ENCODE measurements at places on chromosomes 6 and 20.

DNA sequence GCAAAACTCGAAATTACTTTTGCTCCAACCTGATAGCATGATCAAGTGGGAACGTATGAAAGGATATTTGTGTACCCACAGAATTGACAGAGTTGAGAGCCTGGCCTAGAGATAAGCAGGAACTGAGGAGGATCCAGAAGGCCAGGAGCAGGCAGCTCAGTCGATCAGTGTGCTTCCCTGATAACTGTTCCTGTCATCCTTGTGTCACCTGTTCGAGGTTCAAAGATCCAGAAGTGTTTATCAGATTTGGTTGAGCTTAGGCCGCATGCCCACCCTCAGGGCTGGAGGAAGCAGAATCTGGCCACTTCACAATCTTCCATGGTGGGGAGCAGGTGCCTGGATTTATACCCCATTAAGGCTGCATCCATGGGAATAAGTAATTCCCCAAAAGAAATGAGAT lies 124.8 kb downstream of the QRSL1 start:
- no peak for DNase-seq

GRCh38 chr6:148170286-148170685 lies 172.4 kb upstream of the SASH1 start:
- DNase-seq, result no peak

- DNase-seq, result no peak
These were observed 23.9 kb downstream of the SUMO4 start for GRCh38 chr6:149423964-149424440.

DNA sequence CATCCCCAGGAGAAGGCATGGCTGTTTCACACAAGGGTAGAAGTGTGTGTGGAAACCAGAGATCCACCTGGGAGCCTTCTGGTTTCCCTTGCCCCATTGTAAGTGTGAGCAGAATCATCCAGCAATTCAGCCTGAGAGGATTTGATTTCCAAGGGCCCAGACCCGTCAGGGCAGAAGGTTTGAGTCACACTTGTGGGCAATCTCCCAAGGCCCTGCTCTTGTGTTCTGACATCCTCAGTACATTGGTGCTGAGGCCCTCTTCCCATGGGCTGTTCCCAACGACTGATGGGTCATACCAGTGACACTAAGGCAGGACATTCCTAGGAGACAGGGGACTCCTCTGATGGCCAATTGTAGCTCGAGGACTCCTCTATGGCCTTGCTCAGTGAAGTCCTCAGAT lies 58.2 kb upstream of the POLR1H start:
- no peak for DNase-seq

GRCh38 chr6:54654381-54654780 lies 192.2 kb upstream of the FAM83B start:
- no peak for DNase-seq

DNA sequence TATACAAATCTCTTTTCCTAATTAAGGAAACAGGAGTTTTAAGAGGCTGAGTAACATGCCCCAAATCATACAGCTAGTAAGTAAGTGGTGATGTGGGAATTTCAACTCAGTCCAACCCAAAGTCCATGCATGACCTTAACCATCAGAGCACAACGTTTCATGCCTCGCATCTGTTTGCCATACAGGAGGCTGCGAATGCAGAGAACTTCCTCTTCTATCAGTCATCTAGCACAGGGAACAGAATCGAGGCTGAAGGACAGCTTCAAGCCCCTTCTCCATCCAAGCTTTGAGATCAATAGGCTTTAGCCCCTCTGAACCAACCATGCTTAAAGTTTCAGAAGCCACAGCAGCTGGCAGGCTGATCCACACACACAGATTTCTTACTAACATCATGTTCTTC lies 113.2 kb downstream of the MAFB start:
- no peak for DNase-seq

DNA sequence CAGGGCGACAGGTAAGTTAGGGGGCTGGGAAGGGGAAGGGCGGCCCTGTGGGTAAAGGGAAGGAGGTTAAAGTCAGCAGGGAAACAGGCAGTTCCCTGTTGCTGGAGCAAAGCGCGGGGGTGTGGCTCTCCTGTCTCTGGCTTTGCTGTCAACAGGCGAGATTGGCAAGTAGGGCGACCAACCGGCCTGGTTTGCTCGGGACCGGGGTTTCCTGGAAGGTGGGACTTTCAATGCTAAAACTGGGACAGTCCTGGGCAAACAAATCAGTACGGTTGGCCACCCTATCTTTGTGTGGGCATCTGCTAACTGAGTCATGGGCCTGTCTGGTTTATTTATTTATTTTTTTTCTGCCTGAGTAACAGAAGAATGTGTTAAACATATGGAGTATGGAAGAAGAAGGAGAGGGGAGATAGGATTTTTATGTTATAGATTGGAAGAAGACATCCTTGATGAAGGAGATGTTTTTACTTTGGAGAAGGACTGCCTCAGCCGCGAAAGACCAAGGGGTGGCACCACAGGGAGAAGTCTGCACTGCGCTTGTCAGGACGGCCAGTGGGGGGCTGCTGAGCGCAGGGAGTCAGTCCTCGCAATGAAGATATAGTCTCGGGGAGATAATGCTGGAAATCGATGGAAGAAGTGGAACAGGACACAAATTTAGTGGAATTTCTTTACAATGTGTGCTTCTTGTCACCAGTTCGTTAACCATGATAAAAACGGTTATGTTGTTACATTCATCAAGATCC lies 43.4 kb upstream of the ESR1 start:
- DNase-seq, result peak; percentile 14

DNA sequence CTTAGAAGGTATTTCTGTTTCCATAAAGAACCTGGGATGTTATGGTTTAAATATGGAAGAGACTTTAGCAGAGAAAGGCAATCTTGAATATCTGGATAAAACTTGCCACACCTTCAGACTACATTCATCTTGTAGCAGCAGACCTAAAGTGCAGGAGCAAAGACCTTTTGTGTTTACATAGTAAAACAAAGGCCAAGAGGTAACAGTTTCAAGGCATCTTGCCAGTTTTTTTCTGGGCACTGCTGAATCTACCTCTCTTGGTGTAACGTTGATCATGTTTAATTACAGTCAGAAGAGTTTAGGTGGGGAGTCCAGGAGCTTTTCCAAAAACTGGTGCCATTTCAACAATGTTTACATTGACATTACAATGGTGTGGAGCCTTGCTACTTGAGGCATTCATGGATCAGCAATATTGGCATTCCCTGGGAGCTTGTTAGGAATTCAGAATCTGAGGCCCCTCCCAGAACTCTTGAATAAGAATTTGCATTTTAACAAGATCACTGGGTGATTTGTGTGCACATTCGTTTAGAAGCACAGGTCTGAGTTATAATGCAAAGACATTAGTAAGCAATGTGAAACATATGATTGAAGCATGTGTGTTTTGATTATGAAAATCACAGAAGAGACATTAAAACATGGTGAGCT lies 94.5 kb downstream of the F13A1 start:
- no peak for DNase-seq

- peak; percentile 65 for DNase-seq
These were observed at the start of gene TPBG for GRCh38 chr6:82363428-82364086. Gene TPBG (plus strand): TSS chr6:82363817. CDS start chr6:82364962, 1,145 bp downstream.

- no peak for DNase-seq
These were observed 19.6 kb downstream of the MARCKS start for GRCh38 chr6:113876695-113877094.

DNA sequence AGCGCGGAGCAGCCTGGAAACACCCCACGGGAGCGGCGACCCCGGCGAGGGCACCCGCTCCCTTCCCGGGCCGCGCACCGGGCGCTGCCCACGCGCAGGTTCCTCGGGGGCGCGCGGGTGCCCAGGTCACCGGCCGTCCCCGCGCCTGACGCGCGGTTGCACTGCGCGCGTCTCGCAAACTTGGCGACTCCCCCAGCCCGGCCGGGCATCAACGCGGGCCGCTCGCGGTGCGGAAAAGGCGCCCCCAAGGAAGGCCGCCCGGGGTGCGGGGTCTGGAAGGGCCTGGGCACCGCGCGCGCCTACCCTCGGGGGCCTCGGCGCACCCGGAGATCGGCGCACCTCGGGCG lies 555 bp upstream of the ZBTB46 start:
- DNase-seq, result no peak

DNA sequence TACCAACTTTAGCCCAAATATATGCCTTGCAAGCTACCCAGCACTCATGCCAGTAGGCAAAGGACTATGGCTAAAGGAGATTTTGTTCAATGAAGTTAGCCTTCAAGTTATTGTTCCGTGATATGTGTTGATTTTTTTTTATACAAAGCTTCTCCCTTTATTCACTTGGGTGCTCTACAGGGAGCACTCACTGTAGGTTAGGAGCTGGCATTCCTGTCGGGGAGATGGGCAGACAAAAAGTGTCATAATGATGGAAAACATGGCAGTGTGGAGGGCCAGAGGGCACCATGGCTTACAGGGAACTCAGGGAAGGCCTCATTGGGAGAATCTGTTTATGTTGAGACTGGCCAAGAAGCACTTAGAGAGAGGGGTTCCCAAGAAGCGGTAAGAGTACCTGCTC lies 292.4 kb downstream of the TSHZ2 start:
- DNase-seq, result no peak

DNA sequence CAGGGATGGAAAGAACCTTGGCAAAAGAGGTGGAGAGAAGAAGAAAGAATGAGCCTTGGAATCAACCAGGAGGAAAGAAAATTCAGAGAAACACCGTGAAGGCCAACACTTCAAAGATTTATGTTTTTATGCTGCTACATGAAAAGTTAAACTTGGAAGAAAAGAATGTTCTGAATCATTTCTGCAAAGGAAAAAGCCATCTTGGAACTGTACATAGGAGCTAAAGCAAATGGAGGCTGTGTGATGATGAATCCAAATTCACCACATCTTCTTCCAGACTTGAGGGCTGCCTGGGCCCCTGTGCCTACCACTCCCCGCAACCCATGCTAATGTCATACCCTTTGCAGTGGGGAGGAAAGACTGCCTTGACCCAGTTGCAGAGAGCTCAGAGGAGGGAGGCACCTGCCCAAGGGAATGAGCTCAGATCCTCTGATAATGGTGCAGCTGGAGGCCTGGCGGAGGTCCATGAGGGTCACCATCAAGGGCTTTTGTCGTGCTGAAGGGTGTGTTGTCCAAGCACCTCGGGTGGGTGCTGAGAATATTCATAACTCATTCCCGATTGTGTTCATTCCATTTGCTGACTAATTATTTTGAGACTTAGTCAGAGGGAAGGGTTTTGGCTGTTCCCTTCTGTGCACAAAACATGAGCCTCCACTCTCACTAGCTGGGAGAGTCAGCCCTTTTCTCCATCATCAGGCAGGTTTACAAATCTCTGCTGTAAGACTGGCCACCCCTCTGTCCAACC lies 245.8 kb upstream of the JAG1 start:
- DNase-seq, result no peak

- no peak for DNase-seq
These were observed 568.0 kb downstream of the KIF16B start for GRCh38 chr20:16005021-16005914.

- no peak for DNase-seq
These were observed 2.9 kb downstream of the ADA start for GRCh38 chr20:44648579-44648978.

DNA sequence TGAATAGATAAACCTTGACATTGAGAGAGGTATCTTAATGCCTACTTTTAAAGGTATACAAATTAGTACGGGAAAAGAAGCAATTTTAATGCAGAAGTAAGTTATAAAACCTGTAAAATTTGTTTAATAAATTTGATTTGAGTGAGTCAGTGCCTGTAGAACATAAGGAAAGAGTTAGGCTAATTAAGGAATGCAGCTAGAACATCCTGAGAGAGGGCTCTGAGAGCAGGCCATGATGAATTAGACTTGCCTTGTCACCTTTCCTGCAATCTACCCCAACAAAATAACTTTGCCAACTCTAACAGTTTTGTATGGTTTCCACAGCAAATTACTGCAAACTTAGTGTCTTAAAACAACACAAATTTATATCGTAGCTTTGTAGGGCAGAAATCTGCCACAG lies 700.8 kb downstream of the RFPL4B start:
- no peak for DNase-seq

- DNase-seq, result no peak
These were observed 315.6 kb upstream of the PTCHD4 start for GRCh38 chr6:48426636-48427035.

DNA sequence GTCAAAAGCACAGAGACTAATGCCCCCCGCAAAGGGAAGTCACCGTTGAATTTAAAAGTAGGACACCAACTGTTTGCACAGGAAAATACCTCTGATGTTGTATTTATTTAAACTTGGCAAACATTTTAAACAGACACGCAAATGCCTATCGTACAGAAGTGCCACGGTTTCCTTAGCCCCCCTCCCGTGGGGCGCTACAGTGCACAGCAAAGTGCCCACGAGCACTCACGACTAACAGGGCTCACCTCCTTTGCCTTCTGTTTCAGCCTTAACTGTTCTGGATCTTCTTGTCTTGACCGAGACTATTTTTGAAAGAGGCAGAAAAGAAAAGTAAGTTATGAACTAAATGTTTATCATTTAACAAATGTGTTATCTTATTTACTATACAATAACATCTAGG lies 67.8 kb downstream of the TAF4 start:
- no peak for DNase-seq

DNA sequence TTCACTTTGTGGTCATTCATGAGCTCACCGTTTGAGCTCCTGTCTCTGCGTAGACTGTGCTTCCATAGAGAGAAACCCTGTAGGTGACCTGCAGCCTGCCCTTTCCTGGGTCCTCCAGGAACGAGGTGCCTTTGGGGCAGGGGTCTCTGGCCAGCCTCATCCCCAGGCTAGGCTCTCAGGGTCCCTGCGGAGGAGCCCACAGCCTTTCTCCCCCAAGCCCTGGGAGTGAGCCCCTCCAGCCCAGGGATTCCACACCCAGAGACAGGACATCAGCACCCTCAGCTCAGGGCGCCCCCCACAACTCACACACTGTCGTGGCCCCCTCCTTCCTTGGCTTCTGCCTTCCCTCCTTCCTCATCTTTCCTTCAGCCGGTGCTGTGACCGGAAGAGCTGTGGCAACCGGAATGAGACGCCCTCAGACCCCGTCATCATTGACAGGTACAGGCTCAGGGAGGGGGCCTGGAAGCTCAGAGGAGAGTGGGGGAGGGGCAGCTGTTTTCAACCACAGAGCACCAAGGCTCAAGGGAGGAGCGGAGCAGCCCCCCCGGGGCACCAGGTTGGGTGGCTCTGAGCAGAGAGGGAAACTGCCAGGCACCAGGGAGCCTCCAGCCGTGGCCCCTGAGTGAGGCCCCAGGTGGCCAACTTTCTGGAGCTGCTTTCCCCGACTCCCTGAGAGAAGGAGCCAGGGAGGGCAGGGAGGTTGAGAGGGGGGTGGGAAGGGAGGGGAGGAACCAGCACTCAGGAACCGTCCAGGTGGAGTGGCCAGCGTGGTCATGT lies 16.8 kb downstream of the EBF4 start:
- no peak for DNase-seq

GRCh38 chr6:103405321-103405720 lies 1454.4 kb downstream of the HACE1 start:
- DNase-seq, result no peak

Data from NCI-H748 treated with DMSO at 0.1 percent for 48 hours (cell line).